Cerebellum (tissue), 4 donors: ENCODE measurements at places on chromosomes 4 and X. TPM values are rescaled to one million over a fixed set of nuclear protein-coding genes. Genes with fewer than 3 reads are reported as not detected.

FUNDC2 gene
- 20.6 TPM for total RNA-seq

ZNF718 gene
- total RNA-seq, result 21.0 TPM

BEX2 gene
- total RNA-seq, result 49.2 TPM

SPANXN3 gene
- not detected for total RNA-seq

TGIF2LX gene
- not detected for total RNA-seq

DUX4 gene
- not detected for total RNA-seq

DNA sequence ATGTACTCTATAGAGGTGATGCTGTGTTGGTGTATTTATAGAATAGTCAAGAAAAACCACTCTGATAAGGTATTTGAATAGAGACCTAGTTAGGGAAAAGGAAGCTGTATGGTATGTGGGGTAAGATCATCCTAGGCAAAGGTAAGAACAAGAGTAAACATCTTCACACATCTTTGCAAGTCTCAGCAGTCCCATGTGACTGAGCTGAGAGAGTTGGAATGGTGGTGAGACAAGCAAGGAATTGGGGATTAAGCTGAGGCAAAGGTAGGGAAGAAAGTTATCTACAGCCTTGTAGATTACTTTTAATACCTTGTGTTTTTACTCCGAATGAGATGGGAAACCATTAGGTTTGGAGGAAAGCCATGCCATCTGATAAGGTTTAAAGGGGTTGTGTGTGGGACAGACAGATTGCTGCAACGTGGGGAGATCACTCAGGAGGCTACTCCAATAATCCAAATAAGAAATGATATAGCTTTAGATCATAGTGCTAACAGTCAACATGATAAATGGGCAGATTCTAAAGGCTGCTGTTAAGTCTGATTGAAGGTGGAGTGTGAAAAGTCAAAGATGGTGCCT, 31.7 kb upstream of the MANBA start:
- DNase-seq, result no peak

- DNase-seq, result no peak
Observed at GRCh38 chr4:113390850-113391249, 341.4 kb downstream of the ANK2 start.

DNA sequence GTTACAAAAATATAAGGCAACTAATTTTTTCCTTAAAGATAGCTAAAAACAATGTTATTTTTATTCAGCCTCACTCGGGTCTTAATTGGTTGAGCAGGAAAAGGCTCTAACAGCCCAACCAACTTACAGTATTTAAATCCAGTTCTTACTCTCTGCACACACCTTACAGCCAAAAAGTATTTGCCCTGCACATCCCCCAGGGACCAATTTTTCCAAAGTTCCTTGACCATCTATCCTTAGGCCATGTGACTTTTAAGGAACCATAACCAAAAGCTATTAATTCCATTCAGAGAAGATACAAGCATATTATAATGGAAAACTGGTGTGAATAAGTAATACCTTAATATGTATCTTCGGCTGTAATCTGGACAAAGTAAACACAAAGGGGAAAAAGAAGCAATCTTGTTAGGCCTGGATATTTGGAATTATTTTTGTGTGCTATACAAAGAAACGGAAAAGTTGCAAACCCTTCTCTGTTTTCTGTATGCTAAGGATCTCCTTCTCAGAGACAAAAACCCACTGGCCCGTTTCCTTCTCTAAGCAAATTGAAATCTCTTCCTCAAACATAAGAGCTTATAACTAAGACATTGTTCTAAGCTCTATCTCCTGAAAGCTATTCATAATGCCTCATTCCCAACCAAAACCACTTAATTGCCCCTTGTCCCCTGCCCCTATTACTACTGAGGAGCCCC, 1.0 kb upstream of the THAP9 start:
- DNase-seq, result no peak

GRCh38 chrX:110125446-110126162, 122.7 kb downstream of the TMEM164 start:
- DNase-seq, result no peak

DNA sequence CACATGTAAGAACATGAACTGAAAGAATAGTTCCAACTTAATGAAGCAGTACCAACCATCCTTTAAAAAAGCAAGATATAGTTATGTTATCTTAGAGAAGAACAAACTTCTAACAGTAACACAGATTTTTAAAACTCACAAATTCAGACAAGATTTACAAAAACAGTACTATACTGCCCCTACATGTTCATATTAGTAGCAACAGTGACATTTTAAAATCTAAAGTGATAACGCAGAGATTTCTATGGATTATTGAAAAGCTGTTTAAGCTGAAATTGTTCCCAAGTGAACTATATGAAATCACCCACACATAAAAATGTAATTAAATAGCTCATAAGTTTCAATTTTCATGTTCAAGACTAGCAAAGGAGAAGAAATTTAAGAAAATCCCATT, 166.0 kb downstream of the FBXW7 start:
- DNase-seq, result peak; percentile 27
